Fibroblast of the aortic adventitia (primary cell): ENCODE measurements at places on chromosomes 2 and 18.

GRCh38 chr2:37665043-37665442 is 6.4 kb downstream of the CDC42EP3 start:
- no peak for DNase-seq

DNA sequence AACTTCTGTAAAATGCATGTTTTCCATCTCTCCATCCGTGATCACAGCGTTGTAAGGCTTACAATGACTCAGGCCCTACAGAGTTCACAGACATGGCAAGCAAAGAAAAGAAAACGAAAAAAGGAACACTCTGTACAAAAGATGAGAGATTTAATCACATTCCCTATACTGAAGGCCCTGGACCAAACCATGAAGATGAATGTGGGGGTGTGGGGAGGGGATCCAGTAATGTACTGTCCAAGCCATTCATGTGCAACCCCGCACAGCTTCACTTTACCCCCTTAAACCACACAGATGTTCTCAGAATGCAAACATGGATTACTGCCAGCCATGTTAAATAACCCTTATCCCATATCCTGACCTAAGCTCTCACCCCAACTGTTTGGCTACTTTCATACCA is 391.1 kb downstream of the NCKAP5 start:
- no peak for DNase-seq

DNA sequence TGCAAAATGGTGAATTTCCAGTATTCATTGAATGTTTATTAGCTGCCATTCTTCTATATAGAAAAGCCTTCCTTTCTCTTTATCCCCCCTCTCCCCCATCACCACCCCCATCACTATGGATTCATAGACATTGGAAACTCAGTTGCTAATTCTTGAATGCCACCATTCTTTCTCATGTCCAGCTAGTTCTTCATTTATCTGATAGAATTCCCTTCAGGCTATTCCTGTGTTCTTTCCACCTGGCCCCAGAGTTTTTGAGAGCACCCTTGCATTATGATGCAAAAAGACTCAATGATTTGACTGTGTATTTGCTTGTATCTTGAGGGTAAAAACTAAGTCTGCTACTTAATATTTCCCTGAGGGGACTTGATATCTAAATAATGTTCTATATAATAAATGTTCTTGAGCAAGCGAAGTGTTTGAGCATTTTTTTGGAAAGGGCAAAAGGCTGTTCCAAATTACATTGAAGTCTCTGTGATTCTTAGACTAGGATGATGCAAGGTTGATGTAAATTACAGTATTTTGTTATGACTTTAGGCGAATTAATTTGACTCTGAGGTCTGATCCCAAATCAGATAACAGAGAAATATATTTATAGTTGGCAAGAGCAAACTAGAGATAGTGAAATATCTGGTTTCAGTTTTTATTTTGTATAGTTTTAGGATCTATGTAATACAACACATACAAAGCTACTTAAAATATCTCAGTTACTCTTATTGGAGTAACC is 18.8 kb upstream of the SOS1 start:
- DNase-seq, result peak; percentile 68

DNA sequence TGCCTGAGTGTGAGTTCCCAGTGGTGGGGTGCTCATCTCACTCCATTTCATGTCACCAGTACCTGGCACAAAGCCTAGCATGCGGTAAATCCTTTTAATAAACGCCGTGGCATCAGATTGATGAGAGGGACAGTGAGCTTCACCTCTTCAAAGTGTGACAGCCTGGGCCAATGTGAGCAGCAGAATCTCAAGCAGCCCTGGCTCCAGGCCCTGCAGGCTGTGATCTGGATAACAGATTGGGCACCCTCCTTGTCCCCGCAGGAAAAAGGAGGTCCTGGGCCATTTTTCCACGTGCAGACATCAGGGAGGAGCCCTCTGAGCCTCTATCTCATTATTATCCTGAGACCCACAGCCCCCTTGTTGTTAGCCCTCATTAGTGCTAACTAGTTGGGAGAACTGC is 34.8 kb downstream of the TET3 start:
- DNase-seq, result no peak

- DNase-seq, result peak; percentile 75
Observed at GRCh38 chr2:55156326-55156725, 75.8 kb downstream of the CLHC1 start.

DNA sequence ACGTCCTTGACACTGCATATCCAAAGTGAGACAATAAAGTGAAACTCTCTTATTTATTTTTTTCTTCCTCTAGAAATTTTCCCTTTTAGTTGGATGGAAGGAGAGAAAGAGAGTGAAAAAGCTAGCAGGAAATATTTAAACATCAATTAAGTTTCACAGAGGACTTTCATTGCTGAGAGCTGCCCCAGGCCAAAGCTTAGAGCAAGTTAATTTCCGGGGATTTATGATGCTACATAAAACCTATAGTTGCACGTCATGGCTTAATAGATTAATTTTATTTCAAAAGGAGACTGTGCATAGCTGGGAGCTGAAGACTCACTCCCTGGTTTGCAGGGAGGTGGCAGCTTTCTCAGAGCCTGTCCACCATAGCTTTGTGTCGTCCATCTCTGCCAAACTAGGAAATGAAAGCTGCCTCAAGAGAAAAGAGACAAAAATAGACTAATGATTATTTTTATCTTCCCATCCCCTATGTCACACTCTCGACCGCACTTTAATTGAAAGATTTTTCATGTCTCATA is 323.3 kb upstream of the RAB6C start:
- DNase-seq, result no peak

DNA sequence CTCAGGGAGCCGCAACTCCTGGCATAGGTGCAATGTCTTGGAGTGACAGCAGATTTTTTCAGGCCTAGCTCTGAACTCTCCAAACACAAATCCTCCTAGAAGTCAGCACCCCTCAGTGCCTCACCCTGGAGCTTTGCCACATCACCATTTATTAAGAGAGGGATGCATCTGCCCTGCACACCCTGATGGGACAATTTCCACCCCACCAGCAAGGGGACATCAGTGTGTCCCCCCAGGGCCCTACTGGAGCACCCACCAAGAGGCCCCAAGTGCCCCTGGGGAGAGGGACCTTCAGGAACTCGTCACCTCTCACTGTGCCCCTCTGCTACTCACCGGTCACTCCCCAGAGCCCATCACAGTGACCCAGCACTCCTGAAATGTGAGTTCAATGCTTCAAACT is 144.7 kb downstream of the NDUFA10 start:
- DNase-seq, result no peak

DNA sequence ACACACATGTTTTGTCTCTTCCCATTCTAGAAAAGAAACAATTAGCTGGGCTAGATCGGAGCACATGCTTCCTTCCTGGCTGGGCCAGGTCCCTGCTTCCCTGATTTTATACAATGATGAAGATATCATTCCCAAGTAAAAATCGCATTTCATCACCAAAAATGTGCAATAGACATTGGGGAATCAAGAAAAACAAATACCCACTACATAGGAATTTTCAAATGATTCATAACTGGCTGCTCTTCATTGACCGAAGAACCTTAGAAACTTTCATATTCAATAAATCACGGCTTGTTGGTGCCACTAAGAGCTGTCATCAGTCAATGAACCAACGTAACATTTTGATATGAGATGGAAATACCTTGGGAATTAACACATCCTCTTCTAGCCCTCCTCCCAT is 373.6 kb upstream of the TRIB2 start:
- DNase-seq, result no peak

DNA sequence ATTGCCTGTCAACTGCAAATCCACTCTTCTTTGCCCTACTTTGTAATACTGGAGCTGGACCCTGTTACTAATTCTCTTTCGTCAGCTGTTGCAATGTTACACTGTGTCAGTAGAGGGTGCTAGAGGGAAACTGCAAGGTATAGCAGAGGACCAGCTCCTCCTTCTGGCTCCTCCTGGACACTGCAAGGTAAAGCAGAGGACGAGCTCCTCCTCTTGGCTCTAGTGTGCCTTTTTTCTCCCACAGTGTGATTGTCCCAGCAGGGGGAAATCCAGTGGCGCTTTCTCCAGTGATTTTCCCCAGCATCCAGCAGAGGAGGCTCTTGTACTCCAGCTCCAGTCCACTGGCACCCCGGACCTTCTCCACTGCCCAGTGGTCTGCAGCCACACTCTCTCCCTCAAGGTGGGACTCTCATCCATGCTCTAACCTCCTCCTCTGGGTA is 95.6 kb downstream of the CAPN13 start:
- peak; percentile 92 for DNase-seq

DNA sequence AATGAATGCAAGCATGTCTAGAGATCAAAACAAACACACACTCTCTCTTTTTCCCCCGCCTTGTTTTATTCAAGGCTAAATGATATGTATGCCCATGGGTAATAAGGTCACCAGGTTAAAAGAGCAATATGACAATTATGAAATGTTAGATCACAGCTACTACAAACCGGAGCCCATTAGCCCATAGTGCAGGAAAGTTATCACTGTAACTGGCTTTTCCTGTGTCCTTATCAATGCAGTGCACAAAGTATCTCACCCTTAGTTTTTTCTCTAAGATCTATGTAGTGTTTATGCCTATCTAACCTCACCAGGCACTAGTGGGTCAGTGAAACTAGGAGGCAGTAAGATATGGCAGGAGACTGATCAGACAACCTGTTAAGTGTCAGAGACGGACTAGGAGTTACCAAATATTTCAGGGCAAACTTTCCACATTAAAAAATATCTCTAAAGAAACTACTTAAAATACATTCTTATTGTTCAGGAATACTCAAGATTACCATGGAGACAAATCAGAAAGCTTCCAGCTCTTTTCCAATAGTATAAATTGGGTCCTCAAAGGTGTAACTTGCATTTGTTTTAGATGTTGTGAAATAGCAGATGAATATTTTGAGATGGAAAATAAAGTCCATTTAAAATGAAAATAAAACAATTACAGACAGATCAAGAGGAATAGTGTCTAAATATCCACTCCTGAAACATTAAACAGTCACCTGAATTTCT is 282.2 kb downstream of the EXOC6B start:
- no peak for DNase-seq

- peak; percentile 67 for DNase-seq
Observed at GRCh38 chr2:43605079-43605655, 9.3 kb upstream of the THADA start.

DNA sequence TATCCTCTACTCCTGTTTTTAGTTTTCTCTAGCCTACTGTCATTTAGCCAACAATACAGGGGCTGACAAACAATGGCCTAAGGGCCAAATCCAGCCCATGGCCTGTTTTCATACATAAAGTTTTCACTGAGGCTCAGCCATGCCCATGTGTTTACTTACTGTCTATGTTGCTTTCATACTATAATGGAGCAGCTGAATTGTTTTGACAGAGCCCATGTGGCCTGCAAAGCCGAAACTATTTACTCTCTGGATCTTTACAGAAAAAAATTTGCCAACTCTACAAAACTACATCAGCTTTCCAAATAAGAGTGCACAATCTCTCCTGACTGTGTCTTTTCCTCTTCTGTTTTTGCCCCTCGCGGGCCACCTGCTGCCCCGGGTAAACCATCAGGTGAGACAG is 24.0 kb downstream of the LGALSL start:
- no peak for DNase-seq

- no peak for DNase-seq
Observed at GRCh38 chr2:60104514-60105505, 448.6 kb downstream of the BCL11A start.

GRCh38 chr2:85130407-85130806 is 2.8 kb upstream of the TCF7L1 start:
- DNase-seq, result no peak

DNA sequence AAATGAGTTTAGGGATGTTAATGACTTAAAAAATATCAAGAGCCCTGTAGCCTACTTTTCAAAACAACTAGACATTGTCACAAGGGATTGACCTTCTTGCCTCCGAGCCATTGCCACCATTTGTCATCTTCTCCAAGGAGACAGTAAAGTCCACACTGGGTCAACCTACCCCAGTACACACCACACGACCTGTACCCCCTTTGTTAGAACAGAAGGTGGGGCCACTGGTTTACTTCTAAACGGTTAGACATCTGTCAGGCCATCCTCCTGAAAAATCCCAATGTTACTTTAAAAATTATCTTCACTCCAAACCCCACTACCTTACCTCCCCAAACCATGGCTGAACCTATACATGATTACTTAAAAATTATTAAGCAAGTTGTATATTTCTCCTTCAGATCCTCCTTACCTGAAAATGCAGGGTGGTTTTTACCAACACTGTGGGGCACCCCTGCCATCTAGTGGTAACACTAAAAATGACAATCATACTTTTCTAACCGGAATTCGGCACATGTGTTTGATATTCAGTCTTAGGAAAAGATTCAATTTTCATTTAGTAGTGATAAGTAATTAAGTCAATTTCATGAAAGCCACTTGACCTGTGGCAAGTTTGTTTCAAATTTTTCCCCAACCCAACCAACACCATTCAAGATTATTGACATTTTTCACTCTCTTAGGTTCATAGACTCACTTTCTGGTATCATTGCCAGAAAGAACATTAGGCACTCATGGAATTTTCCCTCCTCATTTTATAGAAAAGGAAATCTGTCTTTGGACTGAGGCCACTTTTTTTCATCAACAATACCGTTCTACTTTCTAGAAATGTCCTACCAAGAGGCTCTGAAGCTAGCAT is 265.3 kb upstream of the PKDCC start:
- peak; percentile 65 for DNase-seq

GRCh38 chr2:238523158-238524110 is 96.7 kb downstream of the ASB1 start:
- DNase-seq, result peak; percentile 84

- no peak for DNase-seq
Observed at GRCh38 chr2:37914340-37914739, 10.7 kb upstream of the RMDN2 start.

DNA sequence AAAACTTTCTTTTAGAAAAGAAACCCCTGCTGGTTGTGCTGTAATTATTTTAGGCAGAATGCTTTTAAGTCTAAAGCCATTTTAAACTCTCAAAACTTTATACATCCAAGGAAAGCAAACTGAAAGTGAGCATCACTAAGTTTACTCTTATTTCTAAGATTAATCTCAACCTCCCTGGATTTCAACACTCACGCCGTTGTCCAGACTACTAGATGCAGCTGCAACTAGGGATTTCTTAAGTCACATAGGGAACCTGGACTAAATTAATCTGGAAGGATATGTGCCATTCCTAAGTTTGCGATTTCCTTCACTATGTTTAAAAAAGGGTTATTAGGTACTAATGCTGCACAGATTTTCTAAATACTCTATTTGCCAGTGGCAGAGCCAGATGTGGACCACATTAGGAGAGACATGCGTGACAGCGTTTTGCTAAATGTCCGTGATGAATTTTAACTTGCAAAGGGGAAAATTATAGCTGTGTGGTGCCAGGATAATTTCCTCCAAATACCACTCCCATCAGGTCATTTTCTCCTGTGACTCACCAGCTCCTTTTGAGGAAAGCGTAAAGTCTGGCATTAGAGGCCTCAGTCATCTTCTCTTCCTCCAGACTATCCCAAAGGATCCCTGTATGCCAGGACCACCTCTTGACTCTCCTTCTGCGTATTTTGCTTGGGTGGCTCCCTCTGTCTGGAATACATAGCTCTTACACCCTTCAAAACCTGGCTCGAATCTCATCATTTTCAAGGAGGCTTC is 143.7 kb downstream of the ATL2 start:
- peak; percentile 91 for DNase-seq

GRCh38 chr2:165839610-165840009 is 45.6 kb upstream of the GALNT3 start:
- DNase-seq, result no peak

GRCh38 chr2:47531378-47532042 is 128.6 kb downstream of the MSH2 start:
- no peak for DNase-seq

- DNase-seq, result no peak
Observed at GRCh38 chr18:37218022-37218590, 347.5 kb downstream of the CELF4 start.

- DNase-seq, result no peak
Observed at GRCh38 chr2:169741-170140, 94.1 kb downstream of the SH3YL1 start.
